ENCODE measurements at places on chromosomes 7 and 10.
A peak's percentile ranks its signal among the peaks of the same experiment; 100 is the strongest.

DNA sequence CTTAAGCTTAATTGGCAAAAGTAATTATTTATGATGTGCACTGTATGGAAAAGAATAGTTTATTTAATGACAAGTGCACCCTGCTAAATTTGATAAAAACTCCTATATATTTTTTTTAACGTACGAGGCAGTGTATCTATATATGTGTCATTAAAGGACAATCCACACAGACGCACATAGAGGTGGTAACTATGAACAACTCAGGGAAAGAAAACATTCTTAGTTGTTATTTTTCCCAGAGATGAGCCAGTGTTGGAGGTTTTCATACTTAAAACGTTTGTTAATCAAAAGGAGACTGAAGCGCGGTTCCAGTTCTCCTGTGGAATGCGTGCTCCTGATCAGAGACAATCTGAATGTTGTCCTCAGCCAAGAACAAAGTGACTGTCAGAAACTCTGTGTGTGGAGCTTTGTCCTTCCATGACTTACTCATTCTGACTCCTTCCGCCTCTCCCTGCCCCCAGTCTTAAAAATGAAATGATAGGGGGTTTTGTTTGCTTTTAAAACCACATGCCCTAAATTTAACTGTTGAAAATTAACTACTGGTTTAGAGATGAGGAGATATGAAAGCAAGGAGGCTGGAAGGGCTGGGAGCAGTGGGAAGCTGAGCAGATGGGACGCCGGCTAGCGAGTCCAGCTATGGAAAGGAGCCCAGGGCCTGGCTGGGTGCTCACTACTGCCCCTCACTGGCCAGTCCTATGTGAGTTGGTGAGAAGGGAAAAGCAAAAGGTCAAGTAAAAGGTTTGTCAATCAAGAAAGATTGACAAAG lies 99.6 kb downstream of the SVIL start:
- DNase-seq, result no peak

GRCh38 chr10:70742537-70743429 lies 42.4 kb downstream of the TBATA start:
- DNase-seq, result no peak

GRCh38 chr7:46853451-46853850 lies 728.5 kb downstream of the TNS3 start:
- no peak for DNase-seq

DNA sequence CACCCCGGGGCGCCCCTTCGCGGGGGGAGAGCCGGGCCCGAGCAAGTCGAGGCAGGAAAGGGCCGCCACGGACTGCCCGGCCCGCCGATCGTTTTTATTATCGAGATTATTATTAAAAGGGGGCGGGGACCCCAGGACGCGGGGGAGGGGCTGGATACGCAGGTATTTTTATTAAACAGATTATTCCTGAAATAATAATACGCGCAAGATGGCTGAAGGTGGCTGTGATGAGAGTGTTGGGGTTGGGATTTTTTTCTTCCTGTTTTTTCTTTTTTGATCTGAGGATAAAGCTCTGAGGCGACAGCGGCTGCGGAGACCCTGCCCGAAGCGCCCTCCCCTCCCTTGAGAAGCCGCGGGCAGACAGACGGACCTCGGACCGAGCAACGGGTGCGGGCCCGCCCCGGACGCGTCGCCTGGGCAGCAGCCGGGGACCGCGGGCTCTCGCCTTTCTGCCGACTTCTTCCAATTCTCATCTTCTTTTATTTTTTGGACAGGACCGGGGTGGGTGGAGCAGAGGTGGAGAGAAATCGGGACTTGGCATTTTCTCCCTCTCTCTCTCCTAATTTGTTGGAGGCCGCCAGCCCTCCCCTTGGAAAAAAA lies 1.4 kb upstream of the TRIM8 start:
- peak; percentile 49 for DNase-seq

DNA sequence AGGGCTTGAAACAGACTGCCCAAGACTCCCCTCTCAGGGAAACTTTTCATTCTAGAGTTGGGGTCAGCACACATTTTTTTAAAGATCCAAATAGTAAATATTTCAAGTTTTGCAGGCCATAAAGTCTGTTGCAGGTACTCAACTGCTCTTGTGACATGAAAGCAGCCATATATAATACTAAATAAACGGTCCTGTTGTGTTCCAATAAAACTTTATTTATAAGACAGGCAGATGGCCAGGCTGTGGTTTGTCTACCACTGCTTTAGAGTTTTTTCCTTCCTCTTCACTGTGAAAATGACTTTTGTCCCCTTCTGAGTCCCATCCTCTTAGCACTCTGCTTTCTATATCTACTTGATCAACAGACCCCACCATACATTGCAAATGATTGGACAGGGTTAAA lies 40.5 kb upstream of the TM9SF3 start:
- DNase-seq, result no peak

Data from T-helper 2 cell (primary cell).